ENCODE measurements at places on chromosomes 4 and X.

- DNase-seq: no peak
- H3K27ac ChIP-seq: no peak overlapping the region
- no peaks in the 10 kb centered on the region for H3K27me3 ChIP-seq
- no peaks in the 10 kb centered on the region for H3K36me3 ChIP-seq
- no peak overlapping the region for H3K4me3 ChIP-seq
These were observed 126.9 kb downstream of the UNC5C start for GRCh38 chr4:95421869-95422268.

GRCh38 chrX:115625572-115626301, 64.8 kb downstream of the PLS3 start:
- peaks cover 2% of the 10 kb centered on the region for H3K36me3 ChIP-seq
- H3K27me3 ChIP-seq: no peaks in the 10 kb centered on the region
- peak; percentile 61 for DNase-seq
- no peak overlapping the region for H3K4me3 ChIP-seq

GRCh38 chrX:113473418-113473817, 632.8 kb upstream of the AMOT start:
- H3K36me3 ChIP-seq: no peaks in the 10 kb centered on the region
- H3K4me1 ChIP-seq: no peaks in the 10 kb centered on the region
- no peak overlapping the region for H3K4me3 ChIP-seq
- DNase-seq: no peak
- H3K27me3 ChIP-seq: no peaks in the 10 kb centered on the region

DNA sequence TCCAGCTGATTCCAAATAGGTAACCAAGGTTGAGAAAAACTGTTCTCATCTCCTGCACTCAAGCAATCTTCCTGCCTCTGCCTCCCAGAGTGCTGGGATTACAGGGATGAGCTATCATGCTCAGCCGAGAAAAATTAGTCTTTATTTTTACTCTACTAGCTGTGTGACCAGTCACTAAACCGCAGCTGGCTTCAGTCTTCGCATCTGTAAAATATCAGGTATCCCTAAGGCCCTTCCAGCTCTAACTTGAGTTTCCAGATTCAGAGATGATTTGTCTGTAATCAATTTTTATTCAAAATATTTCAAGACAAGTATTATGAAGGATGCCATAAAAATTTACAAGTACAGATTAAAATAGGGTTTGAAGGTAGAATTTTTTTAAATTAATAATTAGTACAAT, 3.5 kb downstream of the ADH6 start:
- H3K27me3 ChIP-seq: no peaks in the 10 kb centered on the region
- H3K4me3 ChIP-seq: no peak overlapping the region
- no peaks in the 10 kb centered on the region for H3K36me3 ChIP-seq
- H3K4me1 ChIP-seq: no peaks in the 10 kb centered on the region
- DNase-seq: no peak

- DNase-seq: no peak
- no peaks in the 10 kb centered on the region for H3K4me1 ChIP-seq
- no peaks in the 10 kb centered on the region for H3K27me3 ChIP-seq
- H3K36me3 ChIP-seq: no peaks in the 10 kb centered on the region
- no peak overlapping the region for H3K27ac ChIP-seq
These were observed 893.0 kb downstream of the C4orf33 start for GRCh38 chr4:129988957-129989356.

- no peak for DNase-seq
- H3K36me3 ChIP-seq: no peaks in the 10 kb centered on the region
- H3K4me3 ChIP-seq: peak overlapping the region; percentile 67
- H3K4me1 ChIP-seq: no peaks in the 10 kb centered on the region
- H3K27ac ChIP-seq: no peak overlapping the region
These were observed 1.4 kb upstream of the ARHGAP6 start for GRCh38 chrX:11666952-11667685.

GRCh38 chr4:96162636-96163035, 322.7 kb downstream of the PDHA2 start:
- H3K27me3 ChIP-seq: no peaks in the 10 kb centered on the region
- H3K36me3 ChIP-seq: no peaks in the 10 kb centered on the region
- peak; percentile 2 for DNase-seq
- no peaks in the 10 kb centered on the region for H3K4me1 ChIP-seq
- no peak overlapping the region for H3K4me3 ChIP-seq

DNA sequence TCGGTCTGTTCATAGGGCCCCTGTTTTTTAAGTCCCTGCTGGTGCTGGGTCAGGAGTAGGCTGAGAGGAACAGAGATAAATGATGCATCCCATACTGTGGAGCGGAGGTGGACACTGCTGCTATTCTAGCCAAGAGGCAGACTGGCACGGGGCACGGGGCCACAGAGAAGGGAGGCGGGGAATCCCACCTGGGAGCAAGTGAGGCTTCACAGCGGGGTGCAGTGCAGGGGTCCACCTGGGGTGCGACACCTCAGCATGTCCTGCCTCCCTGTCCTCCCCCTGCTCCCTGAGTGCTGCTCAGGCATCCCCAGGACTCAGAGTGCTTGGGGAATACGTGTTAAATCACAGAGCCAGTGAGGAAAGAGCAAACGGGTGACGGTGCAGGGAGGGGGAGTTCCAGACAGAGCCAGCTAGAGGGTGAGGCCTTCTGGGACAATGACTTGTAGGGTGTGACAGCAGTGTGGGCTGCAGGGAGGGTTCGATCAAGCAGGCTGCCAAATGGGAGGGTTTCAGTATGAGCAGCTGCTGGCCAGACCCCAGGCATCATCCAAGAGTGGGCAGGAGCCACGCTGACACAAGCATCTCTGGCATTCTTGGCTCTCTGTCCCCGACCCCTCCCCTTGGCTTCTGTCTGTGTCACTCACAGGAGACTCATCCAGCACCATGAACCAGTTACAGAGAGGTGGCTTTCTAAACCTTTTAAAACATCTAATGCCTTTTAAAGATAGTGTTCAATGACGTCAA, 13.7 kb upstream of the HTRA3 start:
- no peaks in the 10 kb centered on the region for H3K36me3 ChIP-seq
- DNase-seq: peak; percentile 14
- H3K4me3 ChIP-seq: no peak overlapping the region
- peaks cover 2% of the 10 kb centered on the region for H3K27me3 ChIP-seq
- H3K4me1 ChIP-seq: peaks cover under 1% of the 10 kb centered on the region

GRCh38 chr4:116217781-116218180, 867.6 kb downstream of the TRAM1L1 start:
- no peaks in the 10 kb centered on the region for H3K27me3 ChIP-seq
- no peaks in the 10 kb centered on the region for H3K4me1 ChIP-seq
- peak; percentile 3 for DNase-seq
- H3K36me3 ChIP-seq: no peaks in the 10 kb centered on the region
- H3K27ac ChIP-seq: no peak overlapping the region

GRCh38 chrX:40188573-40189417, 91.0 kb upstream of the BCOR start:
- H3K36me3 ChIP-seq: no peaks in the 10 kb centered on the region
- no peaks in the 10 kb centered on the region for H3K27me3 ChIP-seq

DNA sequence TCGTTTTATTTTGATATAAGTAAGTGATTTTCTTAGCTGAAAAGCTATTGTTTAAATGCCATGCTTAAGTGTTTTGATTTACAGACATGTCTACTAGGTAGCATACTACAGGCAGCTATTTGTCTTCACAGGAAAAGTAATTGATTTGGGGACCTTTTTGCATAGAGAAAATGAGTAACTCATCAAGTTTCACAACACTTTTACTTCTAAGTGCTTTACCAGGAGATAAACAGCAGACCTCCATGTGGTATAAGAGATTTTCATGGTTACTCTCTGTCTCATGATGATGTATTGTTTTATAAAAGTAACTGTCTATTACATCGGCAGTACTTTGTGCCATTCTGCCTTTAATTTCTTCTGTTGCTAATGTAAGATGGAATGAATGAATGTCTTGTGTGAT, 28.7 kb downstream of the RBPJ start:
- no peaks in the 10 kb centered on the region for H3K36me3 ChIP-seq
- no peak overlapping the region for H3K4me3 ChIP-seq
- H3K4me1 ChIP-seq: no peaks in the 10 kb centered on the region
- DNase-seq: no peak
- no peaks in the 10 kb centered on the region for H3K27me3 ChIP-seq

- no peaks in the 10 kb centered on the region for H3K27me3 ChIP-seq
- H3K36me3 ChIP-seq: no peaks in the 10 kb centered on the region
- no peak overlapping the region for H3K27ac ChIP-seq
- no peak overlapping the region for H3K4me3 ChIP-seq
- no peaks in the 10 kb centered on the region for H3K4me1 ChIP-seq
These were observed 291.4 kb downstream of the PABPC4L start for GRCh38 chr4:133910165-133910564.
